NT2/D1 (cell line): ENCODE measurements at places on chromosomes 4 and X.

DNA sequence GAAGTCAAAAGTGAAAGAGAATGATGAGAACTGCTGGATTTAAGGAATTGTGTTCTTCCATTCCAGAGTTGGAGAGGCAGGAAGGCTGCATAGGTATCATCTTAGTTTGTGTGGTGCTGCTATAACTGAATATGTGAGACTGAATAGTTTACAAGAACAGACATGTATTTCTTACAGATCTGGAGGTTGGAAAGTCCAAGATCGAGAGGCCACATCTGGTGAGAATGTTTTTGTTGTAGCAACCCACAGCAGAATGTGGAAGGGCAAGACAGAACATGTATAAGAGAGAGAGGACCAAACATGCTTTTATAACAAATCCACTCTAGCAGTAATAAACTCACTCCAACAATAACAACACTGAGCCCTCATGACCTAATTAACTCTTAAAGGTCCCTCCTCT lies 408.6 kb downstream of the FAM47B start:
- no peak for DNase-seq

DNA sequence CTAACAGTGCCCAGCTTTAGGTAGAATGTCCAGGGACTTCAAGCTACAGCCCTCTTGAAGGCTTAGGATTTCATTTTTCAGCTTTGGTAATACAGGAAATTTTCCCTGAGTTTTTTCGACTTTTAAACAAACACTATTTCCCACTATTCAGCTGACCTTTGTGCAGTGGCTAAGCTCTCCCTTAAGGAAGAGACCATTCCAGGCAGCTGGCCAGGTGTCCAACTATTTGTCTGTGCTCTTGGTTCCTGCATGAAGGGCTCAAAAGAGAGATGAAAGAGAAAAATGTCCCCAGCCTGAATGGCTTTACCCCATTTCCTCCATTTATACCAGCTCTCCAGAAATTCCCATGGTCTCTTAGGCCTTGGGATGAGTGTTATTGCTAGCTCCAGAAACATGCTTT lies 111.9 kb upstream of the KLF8 start:
- DNase-seq, result no peak

DNA sequence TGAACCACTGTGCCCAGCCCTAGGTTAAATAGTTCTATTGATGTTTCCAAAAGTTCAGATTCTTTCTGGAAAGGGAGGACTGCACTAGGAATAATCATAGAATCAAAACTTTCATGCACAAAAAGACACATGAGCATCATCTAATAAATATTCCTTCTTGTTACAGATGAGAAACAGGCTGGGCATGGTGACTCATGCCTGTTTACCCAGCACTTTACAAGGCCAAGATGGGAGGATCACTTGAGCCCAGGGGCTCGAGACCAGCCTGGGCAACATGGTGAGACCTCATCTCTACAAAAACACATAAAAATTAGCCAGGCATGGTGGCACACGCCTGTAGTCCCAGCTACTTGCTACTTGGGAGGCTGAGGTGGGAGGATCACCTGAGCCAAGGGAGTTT lies 27.7 kb downstream of the LARP7 start:
- no peak for DNase-seq

GRCh38 chr4:94373752-94374151 lies 31.1 kb upstream of the HPGDS start:
- DNase-seq, result no peak

GRCh38 chr4:118814058-118814457 lies 21.9 kb downstream of the SEC24D start:
- no peak for DNase-seq

GRCh38 chr4:145740806-145741205 lies 60.9 kb downstream of the C4orf51 start:
- DNase-seq, result no peak
